Testis (tissue), 5 donors: ENCODE measurements at places on chromosomes 6 and 20. TPM values are rescaled to one million over a fixed set of nuclear protein-coding genes. Genes with fewer than 3 reads are reported as not detected.

PRL gene
- total RNA-seq: not detected

BTBD3 gene
- total RNA-seq: 83.6 TPM

- no peak overlapping the region for H3K27ac ChIP-seq
- no peak for DNase-seq
- no peaks in the 10 kb centered on the region for H3K36me3 ChIP-seq
- peaks cover 11% of the 10 kb centered on the region for H3K4me1 ChIP-seq
Measured at GRCh38 chr20:2816583-2817340, 598 bp downstream of the TMEM239 start.

DNA sequence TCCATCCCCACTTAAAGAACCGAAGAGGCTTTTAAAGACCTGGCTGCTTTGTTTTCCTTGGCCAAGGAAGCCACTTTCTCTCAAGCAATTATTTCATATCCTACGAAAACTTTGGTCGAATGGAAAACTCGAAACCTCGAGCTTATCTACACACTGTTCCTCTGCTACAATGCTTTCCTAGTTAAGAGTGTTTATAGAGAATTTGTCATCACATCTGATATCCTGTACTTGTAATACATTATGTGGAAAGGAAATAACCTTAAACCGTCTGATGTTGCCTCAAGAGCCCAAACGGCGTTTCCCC is 28.1 kb downstream of the TFAP2B start:
- H3K27me3 ChIP-seq: no peaks in the 10 kb centered on the region
- H3K4me1 ChIP-seq: no peaks in the 10 kb centered on the region
- no peak for DNase-seq

ADGRF4 gene
- 0.12 TPM for total RNA-seq

DNA sequence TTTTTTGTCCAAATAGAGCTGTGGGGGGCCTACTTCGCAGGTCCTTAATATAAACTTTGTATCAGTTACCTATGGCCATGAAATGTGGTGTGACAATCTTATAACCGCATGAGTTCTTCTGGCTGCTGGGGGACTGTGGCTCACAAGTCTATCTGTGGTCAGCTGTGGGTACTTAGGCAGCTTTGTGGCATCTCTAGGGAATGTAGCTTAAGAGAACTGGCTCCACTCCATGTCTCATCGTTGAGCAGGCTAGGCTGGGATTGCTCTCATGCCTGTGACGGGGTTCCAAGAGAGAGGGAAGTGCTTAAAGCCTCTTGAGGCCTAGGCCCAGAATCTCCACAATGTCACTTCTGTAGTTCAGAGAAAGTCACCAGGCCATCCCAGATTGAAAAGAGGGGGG is 140.5 kb downstream of the BTBD3 start:
- H3K27me3 ChIP-seq: no peaks in the 10 kb centered on the region
- H3K4me1 ChIP-seq: no peaks in the 10 kb centered on the region
- no peak for DNase-seq
- no peak overlapping the region for H3K4me3 ChIP-seq
- H3K27ac ChIP-seq: no peak overlapping the region

DNA sequence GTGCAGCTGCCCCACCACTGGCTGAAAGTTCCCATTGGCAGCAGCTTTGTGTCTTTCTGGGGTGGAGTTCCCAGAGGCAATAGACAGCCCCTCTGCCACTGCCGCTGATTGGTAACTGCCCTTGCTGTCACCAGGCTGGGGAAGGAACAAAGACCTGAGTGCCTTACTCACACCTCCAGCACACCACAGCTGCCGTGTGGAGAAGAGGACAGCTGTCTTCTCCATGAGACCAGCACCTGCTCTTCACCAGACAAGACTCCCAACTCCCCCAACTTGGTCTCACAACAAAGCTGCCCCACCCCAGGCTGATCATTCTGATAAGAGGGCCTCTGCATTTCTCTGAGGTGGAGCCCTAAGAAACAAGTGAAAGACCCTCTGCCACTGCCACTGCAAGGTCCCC is 39.7 kb upstream of the PTCHD4 start:
- no peaks in the 10 kb centered on the region for H3K36me3 ChIP-seq
- no peak overlapping the region for H3K4me3 ChIP-seq
- no peaks in the 10 kb centered on the region for H3K4me1 ChIP-seq
- H3K27me3 ChIP-seq: no peaks in the 10 kb centered on the region
- H3K27ac ChIP-seq: no peak overlapping the region

DNA sequence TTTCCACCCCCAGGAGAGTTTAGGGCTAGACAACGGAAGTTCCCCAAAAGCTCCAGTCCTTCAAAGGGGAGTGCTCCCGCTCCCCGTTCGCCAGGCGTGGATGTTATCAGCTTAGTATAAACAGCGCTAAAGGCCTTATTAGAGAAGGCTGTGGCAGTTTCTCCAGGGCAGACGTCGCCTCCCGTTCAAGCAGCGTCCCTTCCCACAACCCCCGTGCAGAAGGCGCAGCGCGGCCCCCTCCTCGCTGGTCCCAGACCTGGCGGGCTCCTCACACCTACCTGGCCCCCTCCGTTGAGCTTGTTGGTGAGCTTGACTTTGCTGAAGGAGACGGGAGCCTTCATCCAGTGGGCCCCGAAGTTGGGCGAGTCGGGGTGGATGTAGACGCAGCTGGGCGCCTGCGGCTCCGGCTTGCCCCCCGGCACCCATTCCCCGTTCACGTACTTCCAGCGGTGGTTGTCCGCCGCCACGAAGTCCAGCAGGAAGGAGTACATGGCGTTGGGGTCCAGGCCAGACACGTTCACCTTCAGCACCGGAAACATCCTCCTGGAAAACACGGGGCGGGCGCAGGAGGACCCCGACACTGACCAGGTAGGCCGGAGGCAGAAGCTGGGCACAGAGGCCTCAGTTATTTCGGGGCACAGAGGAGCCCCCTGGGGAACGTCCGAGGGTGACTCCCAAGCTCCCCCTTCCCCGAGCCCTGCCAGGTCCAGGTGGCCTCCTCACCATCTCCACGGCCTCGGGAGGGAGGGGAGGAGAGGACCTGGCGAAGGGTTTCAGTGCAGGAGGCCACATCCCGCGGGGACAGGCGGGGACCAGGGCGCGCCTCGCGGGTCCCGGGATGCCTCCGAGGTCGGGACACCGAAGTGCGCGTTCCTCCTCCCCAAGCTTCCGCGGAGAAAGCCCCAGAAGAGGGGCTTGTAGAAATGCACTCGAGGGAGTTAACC is 1.1 kb downstream of the TBXT start:
- H3K27ac ChIP-seq: no peak overlapping the region
- DNase-seq: no peak
- no peak overlapping the region for H3K4me3 ChIP-seq
- no peaks in the 10 kb centered on the region for H3K27me3 ChIP-seq
- H3K4me1 ChIP-seq: peaks cover 12% of the 10 kb centered on the region

- H3K27ac ChIP-seq: peak within 1 kb of the TSS; percentile 93
- peaks cover 26% of the 10 kb centered on the region for H3K4me1 ChIP-seq
- no peaks in the 10 kb centered on the region for H3K36me3 ChIP-seq
- no peaks in the 10 kb centered on the region for H3K27me3 ChIP-seq
- peak within 1 kb of the TSS; percentile 85 for H3K4me3 ChIP-seq
- DNase-seq: no peak
Measured at GRCh38 chr20:2101057-2101864, at the start of gene STK35. STK35 (plus strand) TSS chr20:2101827; CDS start chr20:2101882, 55 bp downstream.

HLA-DOA gene
- 1.2 TPM for total RNA-seq

GRCh38 chr6:146912730-146913685 is 291.2 kb upstream of the STXBP5 start:
- H3K4me1 ChIP-seq: peaks cover 9% of the 10 kb centered on the region
- no peaks in the 10 kb centered on the region for H3K36me3 ChIP-seq
- no peaks in the 10 kb centered on the region for H3K27me3 ChIP-seq
- no peak overlapping the region for H3K4me3 ChIP-seq
- DNase-seq: no peak
- H3K27ac ChIP-seq: no peak overlapping the region

PRR3 gene
- total RNA-seq: 22.9 TPM

DNA sequence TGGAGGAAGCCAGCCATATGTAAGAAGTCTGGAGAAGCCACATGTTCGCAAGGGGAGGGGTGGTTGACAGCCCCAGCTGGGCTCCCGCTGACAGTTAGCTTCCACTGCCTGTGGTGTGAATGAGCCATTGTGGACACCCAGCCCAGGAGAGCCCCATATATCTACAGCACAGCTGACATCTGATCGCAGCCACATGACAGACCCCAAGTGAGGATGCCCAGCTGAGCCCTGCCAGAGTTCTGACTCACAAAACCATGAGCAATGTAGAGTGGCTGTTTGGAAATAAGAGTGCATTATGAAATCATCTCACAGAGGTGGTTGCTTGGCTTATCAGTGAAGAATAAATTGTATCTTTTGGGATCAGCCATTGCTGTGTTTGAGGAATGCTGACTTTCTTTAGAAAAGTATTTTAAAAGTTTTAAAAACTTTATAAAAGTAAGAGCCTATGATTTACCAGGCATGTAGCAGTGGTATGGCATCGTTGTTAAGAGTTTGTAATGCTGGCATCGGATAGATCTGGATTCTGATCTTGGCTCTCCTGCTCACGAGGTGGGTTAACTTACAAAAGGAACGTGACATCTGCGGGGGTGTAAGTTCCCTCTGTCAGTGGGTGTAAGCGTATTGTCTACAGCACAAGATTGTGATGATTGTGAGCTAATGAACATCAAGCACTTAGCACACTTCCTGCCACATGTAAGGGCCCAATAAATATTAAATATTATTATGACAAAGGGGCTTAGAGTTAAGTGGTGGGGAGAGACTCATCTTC is 24.1 kb downstream of the CFAP61 start:
- no peaks in the 10 kb centered on the region for H3K36me3 ChIP-seq
- no peaks in the 10 kb centered on the region for H3K4me1 ChIP-seq
- no peak overlapping the region for H3K4me3 ChIP-seq
- no peak for DNase-seq

DNA sequence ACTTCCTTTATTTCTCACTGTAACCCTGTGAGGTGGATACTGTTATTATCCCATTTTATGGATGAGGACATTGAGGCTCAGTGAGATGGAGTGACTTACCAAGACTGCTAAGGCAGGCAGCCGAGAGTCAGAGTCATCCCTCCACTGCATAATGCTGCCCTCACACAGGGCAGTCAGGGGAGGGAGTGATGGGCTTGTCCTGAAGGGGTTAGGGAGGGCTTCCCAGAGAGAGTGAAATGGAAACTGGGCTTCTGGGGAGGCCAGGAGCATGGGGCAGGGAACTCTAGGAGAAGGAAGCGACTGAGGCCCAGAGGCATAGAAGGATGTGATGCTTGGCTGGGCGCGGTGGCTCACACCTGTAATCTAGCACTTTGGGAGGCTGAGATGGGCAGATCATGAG is 31.1 kb downstream of the TM9SF4 start:
- no peak overlapping the region for H3K4me3 ChIP-seq
- H3K27ac ChIP-seq: no peak overlapping the region
- no peaks in the 10 kb centered on the region for H3K27me3 ChIP-seq
- H3K4me1 ChIP-seq: no peaks in the 10 kb centered on the region
- no peak for DNase-seq

- H3K4me1 ChIP-seq: peaks cover 29% of the 10 kb centered on the region
- H3K27ac ChIP-seq: peak overlapping the region; percentile 63
- no peak overlapping the region for H3K4me3 ChIP-seq
- H3K27me3 ChIP-seq: no peaks in the 10 kb centered on the region
- no peak for DNase-seq
Measured at GRCh38 chr6:29964518-29964886, 22.2 kb downstream of the HLA-A start.

TGM3 gene
- total RNA-seq: 2.6 TPM

DNA sequence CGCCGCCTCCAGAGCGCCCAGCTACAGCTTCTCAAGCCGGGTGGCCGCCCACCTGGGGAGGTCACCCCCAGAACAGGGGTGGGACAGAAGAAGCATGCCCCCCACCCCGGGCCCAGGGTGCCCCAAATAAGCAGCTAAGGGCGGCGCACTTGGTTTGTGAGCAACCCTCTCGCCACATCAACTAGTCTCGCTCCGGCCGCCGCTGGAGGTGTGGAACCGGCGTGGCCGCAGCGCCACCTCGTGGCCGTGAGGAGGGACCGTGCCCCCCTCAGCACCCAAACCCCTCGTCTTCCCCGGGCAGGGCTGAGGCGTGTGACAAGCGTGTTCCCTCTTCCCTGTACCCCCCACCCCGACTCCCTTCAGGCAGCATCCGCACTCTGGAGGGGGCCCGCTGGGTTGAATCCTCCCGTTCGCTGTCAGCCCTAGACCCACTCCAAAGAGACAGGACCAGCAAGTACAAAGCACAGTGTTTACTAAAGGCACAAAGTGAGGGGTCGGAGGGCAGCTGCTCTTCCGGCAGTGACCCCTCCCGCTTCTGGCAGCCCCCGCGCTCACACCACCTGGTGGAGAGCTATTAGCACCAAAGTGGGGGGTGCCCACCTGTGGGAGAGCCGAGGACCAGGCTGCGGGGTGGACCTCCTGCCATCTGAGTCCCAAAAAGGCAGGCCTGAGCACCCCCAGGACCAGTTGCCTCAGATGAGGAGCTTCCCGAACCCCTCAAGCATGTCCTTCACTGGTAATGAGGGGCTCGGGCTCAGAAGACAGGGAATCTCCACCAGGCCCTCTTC is 45.4 kb downstream of the MDFI start:
- H3K4me1 ChIP-seq: peaks cover 17% of the 10 kb centered on the region
- peak overlapping the region; percentile 88 for H3K27ac ChIP-seq
- DNase-seq: peak; percentile 90

- DNase-seq: no peak
- H3K36me3 ChIP-seq: no peaks in the 10 kb centered on the region
- H3K4me3 ChIP-seq: no peak overlapping the region
- no peaks in the 10 kb centered on the region for H3K27me3 ChIP-seq
- H3K4me1 ChIP-seq: no peaks in the 10 kb centered on the region
Measured at GRCh38 chr6:106181664-106182418, 95.7 kb downstream of the PRDM1 start.

JARID2 gene
- 53.7 TPM for total RNA-seq

GRCh38 chr20:6765469-6766058 is 1.9 kb upstream of the BMP2 start:
- no peaks in the 10 kb centered on the region for H3K36me3 ChIP-seq
- peaks cover 4% of the 10 kb centered on the region for H3K4me1 ChIP-seq
- no peaks in the 10 kb centered on the region for H3K27me3 ChIP-seq
- H3K4me3 ChIP-seq: no peak overlapping the region
